Stimulated activated CD4-positive, alpha-beta T cell treated with anti-CD3 and anti-CD28 coated beads, Interleukin-4, amount 100 ng/mL, for 24 hours (primary cell): ENCODE measurements at places on chromosomes 1 and 21.

- DNase-seq: no peak
These were observed 61.8 kb downstream of the RGS13 start for GRCh38 chr1:192697771-192698170.

GRCh38 chr1:61182049-61182448 lies 99.7 kb downstream of the NFIA start:
- DNase-seq: no peak

- DNase-seq: no peak
These were observed 45.8 kb upstream of the S1PR1 start for GRCh38 chr1:101191049-101191448.

- no peak for DNase-seq
These were observed 7.6 kb upstream of the SLC19A1 start for GRCh38 chr21:45549626-45550463.
